ENCODE measurements at places on chromosomes 1 and 21.

DNA sequence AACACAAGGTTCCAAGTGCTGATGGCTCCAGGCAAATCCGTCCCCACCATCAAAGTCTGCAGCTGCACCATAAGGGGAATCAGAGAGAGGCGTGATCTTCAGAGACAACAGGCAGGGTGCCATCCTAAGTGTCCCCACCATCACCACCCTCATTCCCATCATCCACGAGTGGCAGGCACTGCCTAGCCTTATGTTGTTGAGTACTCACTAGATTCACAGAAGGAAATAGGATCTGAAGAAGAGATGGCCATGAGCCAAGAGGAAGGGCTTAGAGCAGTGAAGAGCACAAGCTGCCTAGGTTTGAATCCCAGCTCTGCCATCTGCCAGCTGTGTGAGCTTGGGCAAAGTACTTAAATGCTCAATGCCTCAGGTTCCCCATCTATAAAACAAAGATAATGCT, 207.3 kb upstream of the CSF3R start:
- no peak for DNase-seq

GRCh38 chr1:51568231-51568935, 48.5 kb upstream of the OSBPL9 start:
- no peak for DNase-seq

DNA sequence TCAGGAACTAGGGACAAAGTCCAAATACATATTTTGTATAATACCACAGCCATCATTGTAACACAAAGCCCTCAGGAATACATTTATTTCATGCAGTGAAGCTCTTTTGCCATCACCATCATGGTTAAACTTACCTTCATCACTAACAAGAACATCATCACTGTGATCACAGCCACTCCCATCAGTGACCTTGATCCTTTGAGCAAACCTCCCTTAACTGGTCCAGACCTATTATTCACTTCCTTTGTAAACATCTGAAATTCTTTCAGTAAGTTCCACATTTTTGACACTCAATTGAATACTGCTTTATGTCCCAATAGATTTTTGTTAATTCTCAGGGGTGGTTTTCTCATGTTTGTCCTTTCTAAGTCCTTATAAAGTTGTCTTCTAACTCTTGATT, 16.2 kb upstream of the KPRP start:
- DNase-seq: no peak

DNA sequence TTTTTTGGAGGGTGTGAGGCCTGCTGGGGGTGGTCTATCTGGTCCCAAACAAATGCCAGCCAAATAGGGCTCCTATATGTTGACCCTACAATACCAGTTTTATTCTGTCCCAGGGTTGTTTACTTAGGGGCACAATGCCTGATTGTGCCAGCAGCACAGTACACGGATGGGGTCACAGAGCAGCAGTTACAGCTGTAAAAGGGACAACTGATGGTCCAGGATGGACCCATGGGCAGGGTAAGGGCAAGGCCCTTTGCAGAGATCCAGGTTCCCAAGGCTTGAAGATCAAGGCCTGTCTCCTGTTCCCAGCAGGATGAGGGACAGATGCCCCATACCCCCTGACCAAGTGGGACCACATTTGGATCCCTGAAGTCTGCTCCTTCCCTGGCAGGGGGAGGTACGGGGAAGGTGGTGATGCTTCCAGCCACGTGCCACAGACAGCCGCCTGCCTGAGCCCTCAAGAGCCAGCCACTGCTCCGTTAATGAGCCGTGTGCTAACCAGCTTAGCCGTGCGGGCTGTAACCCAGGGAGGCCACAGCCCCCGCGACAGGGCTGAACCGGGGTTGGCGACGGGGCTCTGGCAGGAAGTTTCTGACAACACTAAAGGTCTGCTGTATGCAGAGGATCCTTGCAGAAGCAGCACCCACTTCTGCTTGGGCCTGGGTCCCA, 18.2 kb downstream of the SLC6A9 start:
- no peak for DNase-seq

GRCh38 chr1:170660281-170660713, 3.6 kb upstream of the PRRX1 start:
- no peak for DNase-seq

DNA sequence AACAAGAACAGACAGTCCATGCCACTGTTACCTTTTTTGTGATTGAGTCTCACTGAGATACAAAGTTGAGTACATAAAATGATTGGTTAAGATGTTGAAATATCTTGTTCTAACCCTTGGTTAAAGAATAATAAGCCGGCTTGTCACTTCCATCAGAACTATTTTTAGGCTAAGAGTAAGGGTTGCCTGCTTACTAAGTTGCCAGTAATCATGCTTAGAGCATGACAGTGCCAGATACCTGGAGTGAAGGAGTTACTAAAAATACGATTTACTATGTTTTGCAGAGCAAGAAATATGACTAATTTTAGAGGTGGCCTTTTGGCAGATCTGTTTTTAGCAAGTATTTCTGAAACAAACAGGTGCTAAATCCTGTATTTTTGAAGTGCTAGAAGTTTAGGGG, 6.0 kb downstream of the HUNK start:
- no peak for DNase-seq

DNA sequence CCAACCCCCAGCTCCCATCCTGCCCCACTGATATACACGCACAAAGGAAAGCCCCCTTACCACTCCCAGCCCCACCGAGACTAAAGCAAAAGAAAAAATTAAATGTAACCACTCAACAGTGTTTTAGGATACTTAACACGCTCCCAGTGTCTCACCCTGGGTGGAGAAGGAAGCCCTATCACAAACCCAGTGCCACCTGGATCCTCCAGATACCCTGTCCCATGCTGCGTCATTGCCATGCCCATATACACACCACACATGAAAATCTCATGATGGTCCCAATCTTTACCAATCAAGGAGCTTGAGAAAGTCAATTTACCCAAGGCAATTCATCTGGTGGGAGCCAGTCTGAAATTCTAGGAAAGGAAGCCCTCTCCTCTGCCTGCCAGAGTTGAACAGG, 11.2 kb downstream of the KIAA1614 start:
- DNase-seq: no peak

DNA sequence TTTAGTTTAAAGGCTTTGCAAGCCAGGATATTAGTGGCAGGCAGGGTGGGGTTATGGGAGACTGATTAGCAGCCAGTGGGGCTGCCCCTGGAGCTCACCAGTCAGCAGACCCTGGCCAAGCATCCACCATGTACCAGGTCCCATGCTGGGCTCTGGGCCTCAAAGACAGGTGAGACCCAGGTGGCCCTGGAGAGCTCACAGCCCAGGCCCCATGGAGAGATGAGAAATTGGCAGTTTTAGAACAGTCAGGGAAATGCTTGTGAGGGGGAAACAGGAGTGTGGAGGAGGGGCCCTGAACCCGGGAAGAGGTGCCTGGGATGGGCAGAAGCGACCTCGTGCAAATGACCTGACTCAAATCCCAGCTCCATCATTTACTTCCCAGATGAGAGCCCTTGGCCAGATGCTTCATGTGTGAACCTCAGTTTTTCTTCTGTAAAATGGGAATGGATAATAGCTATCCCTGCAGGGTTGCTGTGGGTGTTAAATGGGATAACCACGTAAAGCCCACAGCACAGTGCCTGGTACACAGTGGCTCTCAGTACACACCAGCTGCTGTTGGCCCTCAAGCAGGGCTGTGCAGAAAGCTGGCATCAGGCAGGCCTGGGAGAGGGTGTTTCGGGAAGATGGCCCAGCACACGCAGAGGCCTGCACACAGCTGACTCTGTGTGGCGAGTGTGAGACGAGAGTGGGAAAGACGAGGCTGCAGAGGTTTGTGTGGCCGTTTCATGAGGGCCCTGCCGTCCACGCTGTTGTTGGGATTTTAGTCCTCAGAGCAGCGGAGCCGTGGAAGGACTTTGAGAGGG, 518.5 kb downstream of the PTPRU start:
- no peak for DNase-seq

DNA sequence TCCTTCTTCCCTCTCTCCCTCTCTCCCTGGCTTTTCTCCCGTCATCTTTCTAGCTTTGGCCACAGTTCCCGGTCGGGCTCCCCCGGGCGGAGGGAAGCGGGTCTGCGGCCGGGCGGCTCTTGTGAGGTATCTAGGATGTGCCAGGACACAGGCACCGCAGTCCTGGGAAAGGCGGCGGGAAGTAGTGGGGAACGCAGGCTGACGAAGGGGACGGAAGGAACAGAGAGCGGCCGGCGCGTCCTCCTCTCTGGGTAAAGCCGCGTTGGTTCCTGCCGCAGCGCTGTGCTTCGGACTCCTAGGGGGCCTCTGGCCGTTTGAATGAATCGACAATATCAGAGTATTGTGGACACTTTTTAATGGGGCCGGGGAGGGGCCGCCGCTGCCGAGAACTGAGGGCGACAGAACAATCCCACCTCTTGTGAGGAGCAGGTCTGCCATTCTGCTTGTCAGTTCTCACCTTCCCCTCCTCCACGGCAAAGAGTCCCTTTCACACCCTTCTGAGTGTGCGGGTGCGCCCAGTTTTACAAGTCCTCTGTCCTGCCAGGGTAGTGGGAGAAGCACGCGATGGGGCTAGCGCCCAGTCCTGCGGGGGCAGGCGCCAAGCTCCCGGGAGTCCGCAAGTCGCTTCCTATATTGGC, 1.2 kb upstream of the LHX9 start:
- DNase-seq: no peak

GRCh38 chr1:201276891-201277290, 6.4 kb upstream of the PKP1 start:
- no peak for DNase-seq

DNA sequence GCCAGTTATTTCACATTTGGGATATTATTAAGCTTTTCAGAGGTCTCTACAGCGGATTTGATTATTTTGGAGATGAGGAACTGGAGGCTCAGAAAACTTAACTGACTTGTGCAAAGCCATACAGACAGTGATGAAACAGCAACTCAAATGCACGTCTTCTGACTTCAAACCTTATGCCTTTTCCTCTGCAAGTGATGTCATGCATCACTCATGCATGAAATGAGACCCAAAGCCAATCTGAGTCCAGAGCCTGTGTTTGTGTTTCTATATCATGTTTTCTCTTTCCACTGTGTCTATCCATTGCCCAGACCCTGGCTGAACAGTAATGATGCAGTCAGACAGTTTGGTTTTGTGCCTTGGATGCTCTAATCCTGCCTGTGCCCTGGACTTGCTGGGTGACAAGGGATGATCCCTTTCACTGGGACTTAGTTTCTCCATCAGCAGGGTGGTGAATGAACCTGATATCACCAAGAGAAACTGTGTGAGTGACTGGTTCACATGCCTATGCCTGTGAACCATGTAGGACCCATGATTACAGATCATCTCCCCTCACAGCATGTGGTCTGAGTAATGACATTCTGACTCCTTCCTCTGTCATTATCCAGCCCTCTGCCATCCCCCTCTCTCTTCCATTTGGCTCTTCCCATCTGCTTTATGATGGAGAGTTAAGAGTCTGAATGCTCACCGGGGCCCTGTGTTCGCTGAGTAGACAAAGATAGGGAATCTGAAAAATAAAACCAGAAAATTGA, 33.4 kb downstream of the SLAMF6 start:
- DNase-seq: no peak

- no peak for DNase-seq
Observed at GRCh38 chr21:15894596-15894995, 164.8 kb downstream of the USP25 start.

- no peak for DNase-seq
Observed at GRCh38 chr1:12143631-12144155, 23.1 kb upstream of the TNFRSF1B start.

DNA sequence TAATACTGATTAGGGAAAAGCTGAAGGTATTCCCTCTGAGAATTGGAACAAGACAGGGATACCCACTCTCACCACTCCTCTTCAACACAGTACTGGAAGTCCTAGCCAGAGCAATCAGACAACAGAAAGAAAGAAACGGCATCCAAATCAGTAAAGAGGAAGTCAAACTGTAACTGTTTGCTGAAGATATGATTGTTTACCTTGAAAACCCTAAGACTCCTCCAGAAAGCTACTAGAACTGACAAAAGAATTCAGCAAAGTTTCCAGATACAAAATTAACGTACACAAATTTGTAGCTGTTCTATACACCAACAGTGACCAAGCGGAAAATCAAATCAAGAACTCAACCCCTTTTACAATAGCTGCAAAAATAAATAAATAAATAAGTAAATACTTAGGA, 78.6 kb downstream of the EXTL2 start:
- no peak for DNase-seq

GRCh38 chr1:214330222-214330621, 49.3 kb downstream of the SMYD2 start:
- DNase-seq: no peak

DNA sequence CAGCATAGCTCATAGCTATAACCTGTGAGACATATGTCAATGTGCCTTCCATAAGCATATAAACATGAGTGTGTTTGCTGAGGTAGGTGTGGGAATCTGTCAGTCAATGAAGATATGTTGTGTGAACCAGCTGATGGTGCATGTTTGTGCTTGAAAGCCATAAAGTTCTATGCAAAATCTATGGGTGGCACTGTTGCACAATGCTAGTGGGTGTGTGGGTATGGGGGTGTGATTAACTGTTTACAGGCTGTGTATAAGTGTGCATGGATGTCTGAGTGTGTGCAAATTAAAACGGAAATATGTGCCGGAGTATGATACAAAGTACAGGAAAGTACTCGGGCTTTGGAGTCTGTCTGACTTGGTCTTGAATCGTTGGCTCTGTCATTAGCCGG, 1.0 kb upstream of the ATP2B4 start:
- peak; percentile 52 for DNase-seq

- DNase-seq: no peak
Observed at GRCh38 chr21:35309316-35309715, 260.2 kb upstream of the RUNX1 start.

- DNase-seq: no peak
Observed at GRCh38 chr1:109875874-109876273, 34.8 kb upstream of the CSF1 start.

DNA sequence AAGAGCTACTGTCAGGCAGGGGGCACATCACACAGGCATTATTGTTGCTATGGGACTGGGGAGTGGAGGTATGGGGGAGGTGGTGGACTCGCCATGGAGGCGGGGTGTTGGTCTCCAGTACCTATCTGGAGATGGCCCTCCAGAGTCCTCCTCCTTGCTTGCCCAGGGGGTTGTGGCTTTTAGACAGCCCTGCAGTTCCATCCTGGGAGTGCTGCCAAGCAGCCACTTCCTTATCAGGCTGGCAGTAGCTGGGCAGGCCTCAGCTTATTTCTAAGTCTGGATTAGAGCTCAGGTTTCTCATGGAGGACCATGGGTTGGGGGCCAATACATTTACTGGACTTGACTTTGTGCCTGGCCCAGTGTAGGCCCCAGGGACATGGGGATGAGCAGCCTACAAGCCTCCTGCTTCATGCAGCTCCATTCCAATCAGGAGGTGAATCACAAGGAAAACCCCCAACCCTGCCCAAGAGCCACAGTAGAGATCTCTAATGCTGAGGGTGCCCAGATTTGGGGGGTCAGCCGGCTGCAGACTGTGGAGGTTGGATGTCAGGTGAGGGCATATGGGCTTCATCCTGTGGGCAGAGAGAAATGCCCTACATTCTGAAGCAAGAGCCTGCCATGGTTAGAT, 210.7 kb upstream of the EDN2 start:
- no peak for DNase-seq

DNA sequence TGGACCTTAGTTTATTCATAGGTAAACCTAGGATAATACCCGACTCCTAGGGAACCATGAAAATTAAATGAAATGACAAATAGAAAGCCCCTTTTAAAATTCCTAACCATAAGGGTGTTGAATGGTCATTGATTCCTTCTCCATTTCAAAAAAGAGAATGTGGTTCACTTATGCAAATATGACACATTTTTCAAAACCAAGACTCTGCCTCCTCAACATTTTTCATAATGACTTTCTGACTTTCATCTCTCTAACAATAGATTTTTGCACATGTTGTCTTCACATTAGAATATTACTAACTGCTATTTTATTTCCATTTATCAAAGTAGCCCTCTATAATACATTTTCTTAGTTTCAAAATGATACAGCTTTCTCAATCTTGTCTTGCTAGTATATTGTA, 169.1 kb downstream of the NTNG1 start:
- no peak for DNase-seq

GRCh38 chr1:92599184-92599583, 112.5 kb upstream of the GFI1 start:
- no peak for DNase-seq

All from activated CD4-positive, alpha-beta T cell treated with anti-CD3 and anti-CD28 coated beads, Interleukin-2, amount 50 U/mL, for 1 hour (primary cell).